ENCODE measurements at places on chromosomes 16 and 17.

GRCh38 chr17:51120357-51120738, 320 bp downstream of the SPAG9 start:
- DNase-seq, result peak; percentile 53

DNA sequence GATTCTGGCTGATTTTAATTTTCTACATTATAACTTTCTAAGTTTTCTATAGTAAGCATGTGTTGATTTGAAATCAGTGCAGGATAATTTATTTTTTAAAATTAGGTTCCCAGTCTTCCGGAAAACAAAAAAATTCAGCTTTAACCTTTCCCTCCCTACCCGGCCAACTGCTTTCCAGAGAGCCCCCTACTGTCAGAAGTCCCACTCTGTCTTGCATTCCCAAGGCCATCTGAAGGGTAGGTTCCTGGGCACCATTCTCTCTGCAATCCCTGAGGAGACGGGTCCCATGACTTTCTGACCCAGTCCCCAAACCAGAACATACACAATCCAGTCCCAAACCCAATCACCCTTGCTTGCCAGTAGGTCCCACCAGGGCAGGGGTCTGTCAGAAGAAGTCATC, 200.3 kb downstream of the CYLD start:
- no peak for DNase-seq

DNA sequence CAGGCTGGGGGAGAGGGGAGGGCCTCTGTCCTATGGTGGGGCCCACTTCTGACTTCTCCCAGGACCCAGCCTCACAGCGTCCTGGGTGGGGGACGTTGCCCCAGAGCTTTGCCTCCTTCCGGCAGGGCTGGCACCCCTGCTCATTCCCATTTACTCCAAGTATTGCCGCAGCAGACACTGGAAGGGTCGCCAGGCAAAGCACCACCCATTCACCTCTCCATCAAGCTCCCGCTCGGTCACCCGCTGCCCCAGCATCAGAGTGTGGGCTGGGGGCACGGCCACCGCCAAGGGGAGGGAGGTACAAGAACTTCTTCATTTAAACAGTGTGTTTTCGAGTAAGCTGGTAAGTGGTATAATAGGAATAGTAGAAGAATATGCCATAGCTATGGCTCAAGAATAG, 52.8 kb upstream of the GNG13 start:
- DNase-seq, result no peak

- no peak for DNase-seq
Measured at GRCh38 chr16:48317026-48317425, 68.2 kb downstream of the SIAH1 start.

DNA sequence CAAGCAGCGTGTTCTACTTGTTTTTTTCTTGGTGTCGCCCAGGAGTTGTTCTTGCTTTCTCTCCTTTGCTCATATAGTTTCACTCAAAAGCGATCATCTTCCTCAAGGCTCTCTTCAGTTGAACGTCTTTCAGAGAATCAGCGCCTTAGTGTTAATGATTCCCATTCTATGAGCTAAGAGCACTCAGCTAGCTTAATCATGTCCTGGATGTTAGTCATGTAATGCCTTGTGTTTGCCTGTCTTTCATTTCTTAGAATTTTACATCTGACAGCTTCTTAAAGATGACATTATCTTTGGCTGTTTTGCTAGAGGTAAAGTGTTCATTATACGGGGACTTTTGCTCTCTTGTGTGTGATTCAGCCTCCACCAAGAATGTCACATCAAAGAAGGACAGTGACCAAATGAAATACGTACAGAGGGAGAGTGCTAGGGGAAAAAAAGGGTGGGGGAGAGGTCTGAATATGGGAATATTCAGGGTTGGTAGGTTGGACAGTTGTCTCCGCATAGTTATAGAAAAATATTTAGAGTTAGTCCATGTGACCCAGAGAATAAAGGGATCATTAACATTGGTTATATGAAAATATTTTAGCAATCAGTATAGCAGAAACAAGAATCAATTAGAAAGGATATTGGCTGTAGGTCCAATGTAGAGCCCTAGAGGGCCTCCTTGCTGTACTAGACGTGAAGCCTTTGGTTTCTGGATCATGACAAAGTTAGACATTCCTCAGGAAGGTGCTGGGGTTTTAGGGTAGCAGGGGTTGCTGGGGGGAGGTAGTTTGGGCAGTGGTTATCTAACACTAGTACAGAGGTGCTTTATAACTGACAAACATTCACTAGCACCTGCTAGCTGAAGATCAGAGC, 31.9 kb upstream of the ANKFN1 start:
- DNase-seq, result no peak
